Stimulated activated CD4-positive, alpha-beta T cell treated with anti-CD3 and anti-CD28 coated beads, Interleukin-1b, Interleukin-23, amount 100 ng/mL, for 48 hours (primary cell): ENCODE measurements at places on chromosomes 16 and 17.

DNA sequence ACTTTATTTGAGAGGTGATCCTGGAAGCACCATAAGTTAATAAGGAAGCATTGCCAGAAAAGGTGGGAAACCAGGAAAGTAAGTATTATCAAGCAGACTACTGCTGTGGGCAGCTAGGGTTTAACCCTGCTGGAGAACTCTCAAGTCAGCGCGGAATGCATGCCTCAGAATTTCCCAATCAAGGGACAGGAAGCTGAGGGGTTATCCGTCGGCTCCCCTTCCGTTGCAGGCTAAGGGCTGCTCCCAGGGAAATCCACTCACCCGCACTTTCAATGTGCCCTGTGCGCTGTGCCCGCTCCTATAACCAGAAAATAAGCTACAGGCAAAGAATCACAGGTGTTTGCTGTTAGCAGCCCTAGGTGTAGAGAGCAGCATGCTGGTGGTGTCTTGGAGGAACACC, 138.5 kb upstream of the CACNG3 start:
- no peak for DNase-seq

- peak; percentile 59 for DNase-seq
Observed at GRCh38 chr16:86663685-86664521, 85.6 kb downstream of the FOXL1 start.

DNA sequence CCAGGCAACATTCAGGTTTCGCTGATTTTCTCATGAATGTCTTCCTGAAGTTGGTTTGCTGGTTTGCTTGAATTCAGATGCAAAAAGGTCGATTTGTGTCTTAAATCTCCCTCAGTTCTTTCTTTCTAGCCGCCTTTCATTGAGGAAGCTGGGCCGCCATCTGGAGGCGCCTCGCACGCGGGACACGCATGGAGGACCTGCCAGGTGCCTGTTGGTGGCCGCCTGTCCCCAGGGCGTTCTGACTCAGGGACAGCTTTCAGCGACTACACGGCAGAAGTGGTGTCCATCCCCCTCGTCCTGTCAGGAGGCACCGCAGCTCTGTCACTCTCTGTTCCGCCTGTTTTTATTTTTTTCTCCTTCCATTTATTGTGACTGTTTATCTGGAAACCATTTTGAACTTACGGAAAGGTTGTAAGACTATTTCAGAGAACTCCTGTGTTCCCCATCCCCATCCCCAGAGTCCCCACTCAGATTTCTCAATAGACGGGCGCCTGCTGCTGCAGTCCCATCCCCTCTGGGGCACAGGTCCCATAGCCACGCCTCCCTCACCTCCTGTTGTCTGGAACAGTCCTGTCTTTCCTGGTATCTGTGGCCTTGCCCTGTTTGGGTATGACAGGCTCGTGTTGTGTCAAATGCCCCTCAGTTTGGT, 33.2 kb downstream of the COX4I1 start:
- no peak for DNase-seq

GRCh38 chr16:88835383-88835782, 21.4 kb downstream of the GALNS start:
- no peak for DNase-seq

- no peak for DNase-seq
Observed at GRCh38 chr16:64453646-64454045, 668.2 kb downstream of the CDH11 start.

DNA sequence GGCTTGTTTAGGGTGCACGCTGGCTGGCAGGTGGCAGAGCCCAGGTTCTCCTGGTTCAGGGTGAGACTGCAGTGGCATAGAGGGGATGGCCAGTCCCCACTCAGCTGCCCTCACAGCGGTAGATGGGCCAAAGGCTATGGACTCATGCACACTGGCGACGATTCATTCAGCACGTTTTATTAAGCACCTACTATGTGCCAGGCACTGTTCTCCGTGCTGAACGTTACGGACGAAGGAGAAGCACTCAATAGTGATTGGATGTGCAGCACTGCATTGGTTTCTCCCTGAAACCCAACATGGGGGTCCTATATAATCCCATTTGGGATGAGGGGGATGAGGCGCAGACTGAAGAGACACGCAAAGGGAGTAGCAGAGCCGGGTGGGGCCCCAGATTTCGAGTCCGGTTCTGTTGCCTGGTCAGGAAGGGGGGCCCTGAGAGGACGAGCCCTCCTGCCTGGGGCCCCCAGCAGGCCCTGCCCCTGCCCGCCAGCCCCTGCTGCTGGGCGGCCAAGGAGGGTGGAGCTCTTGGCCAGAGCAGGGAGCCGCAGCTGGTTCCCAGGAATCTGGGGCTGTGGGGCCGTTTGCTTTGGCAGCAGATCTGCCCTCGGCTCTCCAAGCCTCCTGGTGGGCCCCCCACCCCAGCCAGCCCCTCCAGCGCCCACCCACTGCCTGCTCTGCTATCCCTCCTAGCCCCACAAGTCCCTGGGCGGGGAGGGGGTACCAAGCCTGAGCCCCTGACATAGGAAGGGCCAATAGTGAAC, 8.8 kb downstream of the GLIS2 start:
- DNase-seq: no peak
